ENCODE measurements at places on chromosomes 7 and 10. TPM values are rescaled to one million over a fixed set of nuclear protein-coding genes. Genes with fewer than 3 reads are reported as not detected.

PNLIPRP2 gene
- total RNA-seq = not detected

GCK gene
- not detected for total RNA-seq

- DNase-seq = no peak
Observed at GRCh38 chr7:142150356-142150755, 38.8 kb downstream of the MGAM2 start.

DNA sequence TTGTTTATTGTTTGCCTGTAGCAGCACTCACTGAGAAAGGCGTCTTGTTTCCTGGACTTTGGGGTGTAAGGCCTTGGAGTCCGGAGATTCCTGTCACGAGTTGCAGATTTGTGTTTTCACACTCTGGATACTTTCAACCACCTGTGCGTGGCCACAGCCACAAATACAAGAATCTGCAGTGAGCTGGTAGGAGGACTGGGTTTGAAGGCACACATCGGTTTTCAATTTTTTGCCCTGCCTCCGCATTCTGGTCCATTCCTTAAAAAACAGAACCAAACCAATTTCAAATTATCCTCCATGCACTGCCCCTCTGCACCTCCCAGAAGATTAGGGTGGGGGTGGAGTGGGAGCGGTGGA, 619 bp downstream of the EXOC4 start:
- peak; percentile 40 for DNase-seq

DNA sequence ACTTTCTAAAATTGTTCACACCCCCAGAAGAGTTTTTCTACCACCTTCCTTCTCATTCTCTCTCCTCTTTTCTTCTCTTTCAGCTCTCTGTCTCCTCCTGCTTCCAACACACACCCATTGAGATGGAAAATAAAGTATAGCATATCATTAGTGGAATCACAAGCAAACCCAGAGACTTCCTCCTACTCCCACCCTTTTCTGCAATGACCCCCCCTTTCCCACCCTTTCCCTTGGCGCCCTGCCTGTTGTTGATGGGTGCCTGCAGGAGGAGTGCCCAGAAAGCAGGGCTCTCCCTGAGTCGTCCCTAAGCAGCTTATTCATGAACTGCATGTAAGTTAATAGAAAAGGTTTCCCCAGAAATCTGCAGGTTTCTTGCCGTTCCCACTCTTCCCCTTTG, 300.0 kb downstream of the PLXNA4 start:
- DNase-seq = no peak

GRCh38 chr7:106568680-106569499, 92.1 kb downstream of the CCDC71L start:
- DNase-seq = no peak

All from CD4-positive, CD25-positive, alpha-beta regulatory T cell (primary cell).